ENCODE measurements at places on chromosomes 11 and 22. TPM values are rescaled to one million over a fixed set of nuclear protein-coding genes. Genes with fewer than 3 reads are reported as not detected.

GRCh38 chr11:57662893-57663292 lies 5.0 kb upstream of the ZDHHC5 start:
- no peak overlapping the region for H3K4me3 ChIP-seq
- peaks cover 32% of the 10 kb centered on the region for H3K36me3 ChIP-seq
- no peaks in the 10 kb centered on the region for H3K4me1 ChIP-seq
- H3K27ac ChIP-seq = no peak overlapping the region
- no peak for DNase-seq

RBM14 gene
- 34.3 TPM for total RNA-seq

- H3K27ac ChIP-seq = no peak overlapping the region
- DNase-seq = no peak
- no peak overlapping the region for H3K4me3 ChIP-seq
- H3K36me3 ChIP-seq = no peaks in the 10 kb centered on the region
- no peaks in the 10 kb centered on the region for H3K27me3 ChIP-seq
Measured at GRCh38 chr22:41582694-41583093, 6.9 kb downstream of the PMM1 start.

- no peaks in the 10 kb centered on the region for H3K36me3 ChIP-seq
- no peaks in the 10 kb centered on the region for H3K4me1 ChIP-seq
- no peak overlapping the region for H3K4me3 ChIP-seq
- no peaks in the 10 kb centered on the region for H3K27me3 ChIP-seq
Measured at GRCh38 chr22:33746501-33746928, 173.8 kb downstream of the LARGE1 start.
